Left renal pelvis (tissue), 4 donors: ENCODE measurements at places on chromosomes 1 and 21. TPM values are rescaled to one million over a fixed set of nuclear protein-coding genes. Genes with fewer than 3 reads are reported as not detected.

- no peak for DNase-seq
Observed at GRCh38 chr1:43205671-43206070, 33.5 kb downstream of the CFAP57 start.

DNA sequence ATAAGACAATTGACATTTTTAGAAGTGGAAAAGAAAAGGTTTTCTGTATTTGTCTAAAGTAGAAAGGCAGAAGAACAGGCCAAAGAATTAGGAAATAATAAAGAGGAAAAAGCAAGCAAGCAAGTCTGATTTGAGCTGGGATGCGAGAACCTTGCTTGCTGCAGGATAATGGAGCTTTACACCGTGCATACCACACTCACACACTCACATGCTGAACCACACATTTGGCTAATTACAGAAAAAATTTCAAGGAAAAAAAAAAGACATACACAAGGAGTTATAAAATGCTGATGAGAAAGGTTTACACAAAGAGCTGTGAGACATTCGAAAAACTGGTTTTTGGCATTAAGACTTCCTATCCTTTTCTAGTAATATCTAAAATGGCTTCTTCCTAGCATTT is 593.9 kb downstream of the KIF26B start:
- DNase-seq = no peak

DNA sequence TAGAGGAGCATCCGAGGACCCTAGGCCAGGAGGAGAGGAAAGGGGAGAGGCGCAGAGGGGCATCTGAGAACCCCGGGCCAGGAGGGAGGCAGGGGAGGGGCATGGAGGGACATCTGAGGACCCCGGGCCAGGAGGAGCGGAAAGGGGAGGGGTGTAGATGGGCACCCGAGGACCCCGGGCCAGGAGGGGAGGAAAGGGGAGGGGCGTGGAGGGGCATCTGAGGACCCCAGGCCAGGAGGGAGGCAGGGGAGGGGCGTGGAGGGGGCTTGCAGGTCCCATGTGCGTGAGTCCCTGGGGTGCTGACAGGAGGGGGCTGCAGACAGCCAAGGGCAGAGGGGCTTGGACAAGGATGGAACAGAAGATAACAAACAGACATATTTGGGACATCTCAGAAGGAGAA is 190.0 kb upstream of the ARHGEF16 start:
- no peak for DNase-seq

GRCh38 chr1:93196591-93196990 is 16.1 kb downstream of the CCDC18 start:
- no peak for DNase-seq

DNA sequence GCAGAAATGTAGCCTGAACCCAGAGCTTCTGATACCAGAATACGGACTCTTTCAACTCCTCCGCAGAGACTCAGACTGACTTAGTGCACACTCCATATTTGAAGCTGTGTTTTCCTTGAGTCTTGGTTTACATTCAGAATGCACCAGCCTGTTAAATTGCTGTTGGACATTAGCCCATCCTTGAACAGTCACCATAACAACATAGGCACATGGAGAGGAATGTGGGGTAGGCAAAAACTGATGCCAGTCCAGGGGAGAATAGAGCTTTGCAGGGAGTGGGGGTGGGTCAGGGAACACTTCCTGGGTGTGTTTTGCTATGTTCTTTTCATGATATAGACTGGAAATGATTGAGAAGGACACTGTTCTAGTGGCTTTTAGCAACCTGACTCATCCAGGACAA is 76.3 kb upstream of the CACNA1E start:
- DNase-seq = no peak

ZNF593OS gene
- 1.2 TPM for polyA plus RNA-seq
